Peyer's patch (tissue), 4 donors: ENCODE measurements at places on chromosomes 4 and X.

- DNase-seq = no peak
Measured at GRCh38 chr4:89823416-89823815, 13.5 kb downstream of the SNCA start.

DNA sequence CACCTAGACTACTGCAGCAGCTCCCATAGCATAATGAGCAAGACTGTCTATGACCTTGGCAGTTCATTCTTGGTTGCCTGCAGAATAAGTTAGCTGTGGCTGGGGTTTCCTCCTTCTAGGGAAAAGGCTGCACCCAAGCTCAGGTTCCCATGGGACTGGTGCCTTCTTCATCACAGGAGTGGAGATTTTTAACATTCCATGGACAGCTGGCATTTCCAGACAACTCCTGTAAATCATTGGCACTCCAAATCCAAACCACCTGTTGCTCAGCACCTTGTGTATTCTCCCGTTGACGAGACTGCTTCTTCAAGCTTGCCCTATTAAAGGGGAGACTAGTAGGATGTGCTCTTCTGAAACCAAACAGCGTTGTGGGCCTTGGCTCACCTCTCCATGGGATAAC, 7.8 kb upstream of the NUP54 start:
- DNase-seq = no peak

DNA sequence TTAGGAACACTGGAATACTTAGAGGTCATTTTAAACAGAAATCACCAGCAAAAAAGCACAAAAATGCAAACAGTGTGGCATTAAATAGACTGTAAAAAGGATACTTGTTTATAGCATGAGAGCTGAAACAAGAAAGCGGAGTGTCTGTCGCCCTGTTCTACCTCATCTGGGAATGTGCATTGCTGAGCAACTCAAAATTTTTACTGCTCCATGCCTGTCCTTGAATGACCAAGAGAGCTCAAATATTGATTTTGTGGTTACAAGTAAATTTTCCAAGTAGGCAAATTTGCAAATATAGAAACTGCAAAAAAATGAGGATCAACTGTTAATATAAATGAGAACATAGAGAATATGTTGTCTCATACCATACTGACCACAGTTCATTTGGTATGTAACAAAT, 25.5 kb downstream of the AP1AR start:
- no peak for DNase-seq

DNA sequence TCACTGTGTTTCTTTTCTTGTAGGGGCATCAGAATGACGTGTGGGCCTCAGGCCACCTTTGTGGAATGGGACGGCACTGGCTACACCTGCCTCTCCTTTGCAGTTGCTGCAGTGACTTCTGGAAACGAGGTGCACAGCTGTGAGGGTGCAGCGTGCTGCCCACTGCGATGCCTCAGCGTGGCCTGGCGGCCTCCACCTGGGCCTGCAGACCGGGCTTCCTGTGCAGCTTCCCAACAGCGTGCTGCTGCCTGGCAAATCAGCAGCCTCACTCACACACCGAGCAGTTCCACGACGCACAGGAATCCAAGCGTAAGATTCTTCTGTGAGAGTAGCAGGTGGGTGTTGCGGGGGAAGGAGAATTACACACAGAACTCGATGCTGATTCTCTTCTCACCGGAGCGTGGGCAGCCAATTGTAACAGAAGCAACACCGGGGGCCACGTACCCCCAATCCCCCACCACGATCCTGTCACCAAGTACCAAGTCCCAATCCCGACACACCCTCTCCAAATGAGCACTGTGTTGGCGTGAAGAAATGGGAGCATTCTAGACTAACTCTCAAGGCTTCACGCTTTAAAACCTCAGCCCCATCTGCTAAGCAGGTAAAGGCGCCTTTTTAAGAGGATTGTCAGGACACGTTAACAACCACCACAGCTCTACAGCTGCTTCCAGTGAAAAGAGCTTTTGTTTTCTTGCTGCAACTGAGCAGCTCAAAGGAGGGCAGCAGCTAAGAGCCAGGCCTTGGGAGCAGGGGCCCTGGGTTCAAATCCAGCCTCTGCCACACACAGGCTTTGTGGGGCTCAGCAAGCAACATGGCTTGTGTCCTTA, 16.9 kb downstream of the WDR1 start:
- no peak for DNase-seq
